Nephron progenitor cell (in vitro differentiated cells): ENCODE measurements at places on chromosomes 1 and 21.

DNA sequence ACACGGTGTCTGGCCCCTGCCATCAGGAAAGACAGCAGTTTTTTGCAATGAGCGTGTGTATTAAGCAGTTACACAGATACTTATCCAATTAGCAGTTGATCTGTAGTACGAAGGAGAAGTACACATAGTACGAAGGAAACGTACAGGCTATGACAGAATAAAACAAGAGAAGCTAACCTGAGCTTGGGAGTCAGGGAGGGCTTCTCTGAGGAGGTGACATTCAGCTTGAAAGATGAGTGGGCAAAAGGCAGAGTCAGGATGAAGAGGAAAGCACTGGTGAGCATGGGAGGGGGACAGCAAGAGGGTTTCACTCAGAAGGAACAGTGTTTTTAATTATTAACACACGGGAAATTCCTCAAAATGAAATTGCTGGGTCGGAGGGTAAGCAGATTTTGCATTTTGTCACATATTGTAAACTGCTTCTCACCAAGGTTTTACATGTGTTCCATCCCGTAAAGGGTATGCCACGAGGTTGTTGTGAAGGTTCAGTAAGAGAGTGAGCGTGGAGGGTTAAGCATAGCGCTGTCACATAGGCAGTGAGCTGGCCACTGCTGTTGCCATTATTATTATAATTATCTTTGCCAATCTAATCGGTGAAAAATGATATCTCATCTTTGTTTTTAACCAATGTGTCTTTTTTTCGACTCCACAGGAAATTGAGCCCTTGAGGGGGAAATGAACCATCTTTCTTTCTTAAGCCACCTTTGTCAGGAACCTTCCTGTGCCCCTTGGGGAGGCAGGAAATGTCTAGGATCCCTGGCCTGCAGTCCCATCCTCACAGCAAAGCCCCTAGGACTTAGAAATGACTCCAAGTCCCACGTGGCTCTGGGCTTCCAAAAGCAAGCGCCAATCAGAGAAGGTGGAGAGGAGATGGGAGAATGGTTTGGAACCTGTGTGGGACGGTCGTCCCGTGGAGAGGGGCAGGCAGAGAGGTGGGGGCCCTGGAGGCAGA is 47.3 kb upstream of the POU3F1 start:
- DNase-seq, result no peak

DNA sequence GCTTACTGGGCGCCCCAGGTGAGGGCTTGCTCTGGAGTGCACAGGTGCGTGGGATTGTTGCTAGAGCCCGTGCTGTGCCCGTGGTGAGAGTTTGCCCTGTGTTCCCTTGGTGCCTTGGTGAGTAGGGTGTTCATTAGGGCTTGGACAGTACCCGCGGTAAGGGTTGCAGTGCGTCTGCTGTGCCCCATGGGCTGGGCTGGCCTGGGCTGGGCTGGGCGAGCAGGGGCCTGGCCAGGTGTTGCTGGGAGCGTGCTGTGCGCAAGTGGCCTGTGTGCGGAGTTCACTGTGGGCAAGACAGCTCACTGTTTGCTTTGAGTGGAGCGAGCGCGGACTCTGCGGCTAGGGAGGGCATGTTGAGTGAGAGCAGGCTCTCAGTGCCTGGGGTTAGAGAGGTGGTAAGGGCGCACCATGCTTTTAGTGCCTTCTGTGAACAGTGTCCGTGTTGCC is 725 bp downstream of the CR1L start:
- no peak for DNase-seq

DNA sequence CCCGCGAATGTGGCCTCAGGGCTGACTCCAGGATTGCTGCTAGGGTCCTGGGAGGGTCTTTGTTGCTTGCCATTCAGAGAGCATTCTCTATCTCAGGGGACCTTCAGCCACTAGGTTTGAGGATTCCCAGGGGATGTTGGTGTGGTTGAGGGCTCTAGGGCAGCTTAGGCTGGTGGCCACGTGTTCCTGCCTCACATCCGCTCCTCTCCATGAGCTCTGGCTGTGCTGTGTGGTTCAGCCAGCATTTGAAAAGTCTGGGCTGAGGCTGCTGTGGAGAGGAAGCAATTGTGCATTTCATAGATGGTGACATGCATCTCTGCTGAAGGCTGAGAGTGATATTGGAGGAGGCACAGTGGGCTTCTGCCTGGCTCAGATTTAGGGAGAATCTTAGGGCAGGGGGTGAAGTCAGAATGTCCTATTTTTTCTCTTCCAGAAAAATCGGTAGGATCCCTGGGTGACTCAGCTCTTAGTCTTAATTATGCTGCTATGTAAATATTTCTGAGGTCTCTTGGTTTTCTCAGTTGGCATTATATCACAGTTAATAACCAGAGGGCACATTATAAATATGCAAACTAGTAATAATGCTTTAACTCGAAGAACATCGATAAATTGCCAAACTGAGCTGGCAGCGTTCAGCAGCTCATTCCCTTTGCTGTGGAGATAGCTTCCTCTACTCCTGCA is 182.3 kb downstream of the CAMTA1 start:
- DNase-seq, result no peak

- no peak for DNase-seq
Measured at GRCh38 chr1:18542351-18542750, 61.6 kb downstream of the KLHDC7A start.

DNA sequence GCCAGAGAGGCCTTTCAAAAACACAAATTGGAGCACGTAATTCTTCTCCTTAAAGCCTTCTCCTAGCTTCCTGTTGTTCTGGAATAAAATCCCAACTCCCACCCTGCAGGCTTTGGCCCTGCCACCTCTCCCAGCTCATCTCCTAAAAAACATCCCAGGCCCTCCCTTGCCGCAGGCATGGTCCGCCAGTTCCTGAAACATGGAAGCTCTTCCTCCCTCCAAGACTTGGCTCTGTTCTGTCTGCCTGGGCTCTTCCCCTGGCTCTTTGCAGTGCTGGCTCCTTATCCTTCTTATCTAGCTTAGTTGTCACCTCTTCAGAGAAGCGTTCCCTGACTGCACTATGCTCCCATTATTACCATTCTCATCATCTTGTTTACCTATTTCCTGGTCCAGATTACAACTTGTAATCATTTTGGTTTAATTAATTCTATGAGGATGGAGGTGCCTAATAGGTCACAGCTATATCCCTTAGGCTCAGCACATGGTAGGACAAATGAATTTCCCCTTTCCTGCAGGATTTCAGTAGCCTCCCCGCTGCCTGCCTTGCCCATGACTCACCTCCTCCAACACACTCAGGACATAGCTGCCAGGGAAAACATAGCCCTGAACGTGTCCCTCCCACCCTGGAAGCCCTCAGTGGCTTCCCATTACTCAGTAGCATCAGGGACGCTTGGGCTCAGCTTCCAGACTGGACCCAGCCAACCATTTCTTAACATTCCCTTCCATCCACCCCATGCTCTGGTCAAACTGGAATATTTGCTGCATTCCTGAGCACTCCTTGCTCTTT is 15.7 kb upstream of the IGSF21 start:
- DNase-seq, result no peak

DNA sequence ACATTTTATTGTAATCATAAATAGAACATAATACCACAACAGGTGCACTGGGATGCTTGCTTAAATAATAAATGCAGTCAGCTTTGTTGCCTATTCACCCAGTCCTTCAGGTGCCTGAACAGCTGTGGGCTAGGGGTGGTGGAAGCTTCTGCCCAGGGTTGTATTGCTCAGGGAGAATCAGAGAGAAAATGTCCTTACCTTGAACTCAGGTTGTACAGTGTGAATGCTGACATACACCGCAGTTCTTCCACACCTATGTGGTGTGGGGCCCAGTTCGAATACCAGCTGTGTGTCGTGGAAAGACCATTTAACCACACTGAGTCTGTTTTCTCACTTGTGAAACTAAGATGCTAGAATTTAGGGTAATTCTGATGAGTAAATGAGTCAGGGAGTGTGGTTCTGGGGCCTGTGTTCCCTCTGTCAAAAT is 115.7 kb upstream of the ATP1A1 start:
- no peak for DNase-seq

DNA sequence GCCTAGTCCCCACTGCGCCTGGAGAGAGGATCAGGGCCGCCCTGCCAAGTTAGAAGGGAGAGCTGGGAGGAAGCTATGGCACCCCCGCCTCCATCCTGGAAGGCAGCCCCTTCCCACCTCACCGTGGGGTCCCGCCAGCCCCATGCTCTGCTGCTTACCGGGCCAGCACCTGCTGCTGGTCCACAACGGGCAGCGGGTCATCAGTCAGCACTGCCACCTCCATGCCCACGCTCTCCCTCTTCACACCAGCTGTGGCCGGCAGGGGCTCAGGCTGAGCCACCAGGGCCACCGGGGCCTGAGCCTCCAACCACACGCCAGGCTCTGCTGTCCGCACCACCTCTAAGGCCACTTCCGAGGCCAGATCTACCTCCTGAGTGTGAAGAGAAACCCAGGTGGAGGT is 23.5 kb upstream of the DDOST start:
- no peak for DNase-seq

GRCh38 chr1:192858456-192858855 is 49.6 kb downstream of the RGS2 start:
- no peak for DNase-seq

- no peak for DNase-seq
Measured at GRCh38 chr21:17542371-17543011, 29.6 kb downstream of the CXADR start.

DNA sequence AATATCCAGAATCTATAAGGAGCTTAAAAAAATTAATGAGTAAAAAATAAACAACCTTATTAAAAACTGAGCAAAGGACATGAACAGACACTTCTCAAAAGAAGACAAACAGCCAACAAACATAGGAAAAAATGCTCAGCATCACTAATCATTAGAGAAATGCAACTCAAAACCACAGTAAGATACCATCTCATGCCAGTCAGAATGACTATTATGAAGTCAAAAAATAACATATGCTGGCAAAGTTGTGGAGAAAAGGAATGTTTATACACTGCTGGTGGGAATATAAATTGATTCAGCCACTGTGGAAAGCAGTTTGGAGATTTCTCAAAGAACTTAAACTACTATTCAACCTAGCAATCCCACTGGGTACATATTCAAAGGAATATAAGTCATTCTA is 25.3 kb downstream of the PIGK start:
- DNase-seq, result no peak

DNA sequence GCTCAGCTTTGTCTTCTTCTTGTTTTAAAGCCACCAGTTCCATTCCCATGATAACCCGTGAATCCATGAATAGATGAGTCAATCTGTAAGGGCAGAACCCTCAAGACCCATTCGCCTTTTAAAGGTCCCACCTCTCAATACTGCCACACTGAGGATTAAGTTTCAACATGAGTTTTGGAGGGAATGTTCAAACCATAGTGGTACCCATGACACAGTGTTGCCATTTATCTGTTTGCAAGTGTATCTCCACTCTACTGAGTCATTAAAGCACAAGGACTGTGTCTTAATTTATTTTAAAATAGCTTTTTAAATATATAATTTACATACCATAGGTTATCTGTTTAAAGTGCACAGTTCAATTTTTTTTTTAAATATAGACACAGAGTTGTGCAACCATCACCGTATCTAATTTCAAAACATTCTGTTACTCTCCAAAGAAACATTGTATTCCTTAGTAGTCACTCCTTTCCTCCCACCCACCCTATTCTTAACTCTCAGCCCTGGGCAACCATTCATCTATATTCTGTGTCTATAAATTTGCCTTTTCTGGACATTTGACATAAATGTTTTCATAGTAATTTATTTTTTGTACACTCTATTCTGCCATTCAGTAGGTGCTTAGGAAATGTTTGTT is 4.8 kb upstream of the IL24 start:
- DNase-seq, result no peak
